ENCODE measurements at places on chromosomes 5 and 9.

- no peak for DNase-seq
These were observed 1810.7 kb upstream of the CDH6 start for GRCh38 chr5:29382780-29383179.

DNA sequence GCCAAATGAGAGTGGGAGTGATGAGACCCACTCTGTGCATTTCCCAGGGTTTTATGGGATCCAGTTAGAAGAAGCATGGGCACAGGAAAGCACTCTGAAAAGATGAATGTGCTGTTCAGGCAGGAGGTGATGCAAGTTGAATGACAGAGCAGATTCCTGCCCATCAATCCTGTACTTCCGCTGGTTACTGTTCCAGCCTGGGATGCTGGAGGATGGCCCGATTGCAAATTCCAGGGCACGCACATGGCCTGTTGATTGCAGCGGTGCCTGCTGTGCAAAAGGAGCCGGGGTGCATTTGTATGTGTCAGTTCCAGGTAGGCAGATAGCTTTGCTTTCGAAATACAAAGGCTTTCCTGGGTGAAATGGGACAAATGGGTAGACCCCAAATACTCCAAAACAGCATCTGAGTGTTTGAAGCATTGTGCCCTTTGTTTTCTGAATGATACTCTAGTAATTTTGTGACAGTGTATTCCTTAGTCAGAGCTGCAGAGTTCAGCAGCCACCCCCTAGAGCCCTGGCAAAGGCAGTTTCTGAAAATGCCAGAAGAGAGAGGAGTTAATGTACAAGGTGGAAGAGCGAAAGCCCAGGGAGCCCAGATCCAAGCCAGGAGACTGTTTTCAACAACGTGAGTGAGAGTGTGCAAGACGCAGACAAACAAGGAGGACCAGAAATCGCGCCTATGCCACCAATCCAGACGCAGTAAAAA is 454.2 kb upstream of the CLINT1 start:
- no peak for DNase-seq

DNA sequence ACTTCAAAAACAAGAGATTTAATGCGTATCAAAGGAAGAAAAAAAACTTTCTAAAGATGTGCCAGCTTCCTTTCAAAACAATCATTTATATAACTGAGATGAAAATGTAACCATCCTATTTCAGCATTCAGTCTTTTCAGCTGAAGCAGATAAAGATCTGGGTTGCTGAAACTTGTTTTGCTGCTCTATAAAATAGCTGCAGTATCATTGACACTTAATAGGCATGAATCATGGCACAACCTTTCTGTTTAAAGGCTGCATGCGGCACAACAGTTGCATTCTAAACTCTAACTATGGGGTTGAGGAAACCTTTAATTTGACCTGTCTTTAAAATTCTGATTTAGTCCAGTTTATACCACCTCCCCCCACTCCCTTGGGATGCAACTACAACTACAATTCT is 196.7 kb downstream of the MPDZ start:
- DNase-seq = no peak

DNA sequence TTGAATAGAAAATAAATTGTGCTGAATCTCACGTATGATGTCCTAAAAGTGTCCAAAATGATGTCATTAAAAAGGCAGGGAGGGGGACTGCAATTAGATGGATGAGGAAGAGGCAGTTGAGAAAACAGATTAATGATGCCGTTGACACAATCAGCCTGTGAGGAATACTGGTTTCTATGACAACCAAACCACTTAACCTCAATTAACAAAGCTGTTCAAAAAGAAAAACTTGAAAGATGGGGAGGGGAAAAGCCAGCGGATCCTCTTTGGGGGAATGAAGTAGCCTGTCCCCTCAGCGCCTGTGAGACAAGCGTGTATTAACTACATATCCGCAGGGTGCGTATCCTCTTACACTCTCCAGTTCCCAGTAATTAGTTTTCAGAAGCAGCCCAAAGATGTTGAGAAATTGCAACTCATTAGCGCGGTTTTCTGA is 160.7 kb downstream of the TTC39B start:
- DNase-seq = no peak

- no peak for DNase-seq
These were observed 36.7 kb downstream of the RAI14 start for GRCh38 chr5:34692786-34693185.

GRCh38 chr5:160452795-160453194 is 31.1 kb downstream of the PTTG1 start:
- DNase-seq = no peak

GRCh38 chr5:66869347-66869746 is 273.2 kb downstream of the MAST4 start:
- no peak for DNase-seq

DNA sequence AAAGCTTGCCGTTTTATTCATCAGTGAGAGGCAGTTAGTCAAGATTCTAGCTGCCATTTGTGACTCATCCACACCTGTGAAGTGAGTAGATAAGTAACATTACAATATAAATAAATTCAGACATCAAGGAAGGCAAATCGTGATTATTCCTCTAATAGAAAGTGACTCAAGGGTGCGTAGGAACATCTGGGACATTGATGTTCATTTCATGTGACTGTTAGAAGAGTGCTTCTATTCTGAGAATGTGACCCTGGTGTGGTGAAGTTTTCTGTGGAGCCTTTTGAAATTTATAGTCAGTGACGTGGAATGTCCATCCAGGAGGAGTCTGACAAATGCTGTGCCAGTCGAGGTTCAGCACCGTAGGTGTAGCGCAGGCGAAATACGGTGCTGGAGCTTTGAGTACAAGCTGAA is 48.4 kb upstream of the FAM240B start:
- DNase-seq = no peak

GRCh38 chr5:160263326-160263855 is 34.1 kb downstream of the FABP6 start:
- no peak for DNase-seq

- DNase-seq = no peak
These were observed 1275.0 kb upstream of the CDH9 start for GRCh38 chr5:28313321-28313951.

GRCh38 chr5:36237751-36238150 is 4.0 kb downstream of the NADK2 start:
- DNase-seq = no peak

- no peak for DNase-seq
These were observed 64.7 kb downstream of the BARX1 start for GRCh38 chr9:93890436-93890935.

- DNase-seq = no peak
These were observed 664.2 kb upstream of the ZNF608 start for GRCh38 chr5:125410537-125411070.

DNA sequence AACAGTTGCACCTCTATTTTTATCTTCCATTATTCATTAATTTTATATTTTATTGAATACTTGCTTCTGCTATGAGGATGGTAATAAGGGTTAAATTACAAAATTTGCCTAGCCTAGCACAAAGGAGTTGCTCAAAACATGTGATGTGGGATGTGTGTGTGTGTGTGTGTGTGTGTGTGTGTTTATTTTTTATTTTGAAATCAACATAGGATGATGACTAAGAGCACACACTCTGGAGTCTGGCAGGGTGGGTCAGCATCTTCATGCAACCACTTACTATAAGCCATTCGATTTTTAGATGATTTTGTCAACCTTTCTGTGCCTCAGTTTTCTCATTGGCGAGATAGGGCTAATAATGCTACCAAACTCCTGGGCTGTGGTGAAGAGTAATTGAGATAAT is 57.7 kb upstream of the MAMDC2 start:
- DNase-seq = no peak

DNA sequence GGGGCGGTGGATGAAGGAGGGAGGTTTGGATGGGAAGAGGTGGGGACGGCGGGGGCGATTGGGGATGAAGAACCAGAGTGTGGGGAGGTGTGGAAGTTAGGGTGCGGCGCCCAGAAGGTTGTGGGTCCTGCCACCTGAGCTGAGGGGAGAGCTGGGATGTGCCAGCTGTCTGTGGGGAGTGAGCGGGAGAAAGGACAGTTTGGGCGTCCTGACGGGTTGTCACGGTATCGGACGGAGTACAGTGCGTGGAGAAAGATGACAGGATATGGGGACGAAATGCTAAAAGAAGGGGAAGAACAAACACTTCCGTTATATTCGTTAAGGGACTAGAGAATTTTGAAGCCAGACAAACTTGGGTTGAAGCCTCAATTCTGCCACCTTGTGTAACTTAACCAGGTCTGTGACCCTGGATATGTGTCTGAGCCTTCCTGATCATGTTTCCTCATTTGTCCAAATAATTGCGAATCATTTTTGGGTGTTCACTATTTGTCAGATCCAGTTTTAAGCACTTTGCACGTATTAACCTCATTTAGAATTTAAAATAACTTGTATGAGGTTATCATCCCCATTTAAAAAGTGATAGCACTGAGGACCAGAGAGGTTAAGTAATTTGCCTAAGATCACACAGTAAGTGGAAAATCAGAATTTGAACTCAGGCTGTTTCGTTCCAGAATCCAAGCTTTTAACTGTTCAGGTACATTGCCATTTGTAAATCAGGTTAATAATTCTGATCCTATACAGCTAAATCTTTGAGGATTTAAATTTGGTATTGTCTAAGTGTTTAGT is 689 bp downstream of the CNTRL start:
- DNase-seq = no peak

- no peak for DNase-seq
These were observed 336.2 kb upstream of the PDE4D start for GRCh38 chr5:60229691-60230185.

GRCh38 chr5:138849439-138849838 is 25.7 kb downstream of the LRRTM2 start:
- DNase-seq = no peak

DNA sequence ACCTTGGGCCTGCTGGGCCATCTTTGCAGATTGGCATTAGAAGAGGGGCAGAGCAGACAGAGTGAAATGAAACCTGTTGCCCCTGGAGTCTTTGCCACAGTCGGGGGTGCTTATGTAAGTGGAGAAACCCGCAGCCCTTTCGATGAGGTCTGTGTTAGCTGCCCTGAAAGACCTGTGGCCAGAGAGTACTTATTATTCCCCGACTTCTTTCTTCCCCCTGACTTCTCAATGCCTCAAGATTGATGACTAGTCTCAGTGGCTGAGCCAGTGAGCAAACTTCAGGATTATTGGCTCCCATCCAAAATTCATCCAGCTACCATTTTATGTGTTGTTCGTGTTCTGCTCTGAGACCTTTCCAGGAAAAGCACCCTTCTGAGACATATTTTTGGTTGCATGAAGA is 7.6 kb downstream of the NTRK2 start:
- no peak for DNase-seq

DNA sequence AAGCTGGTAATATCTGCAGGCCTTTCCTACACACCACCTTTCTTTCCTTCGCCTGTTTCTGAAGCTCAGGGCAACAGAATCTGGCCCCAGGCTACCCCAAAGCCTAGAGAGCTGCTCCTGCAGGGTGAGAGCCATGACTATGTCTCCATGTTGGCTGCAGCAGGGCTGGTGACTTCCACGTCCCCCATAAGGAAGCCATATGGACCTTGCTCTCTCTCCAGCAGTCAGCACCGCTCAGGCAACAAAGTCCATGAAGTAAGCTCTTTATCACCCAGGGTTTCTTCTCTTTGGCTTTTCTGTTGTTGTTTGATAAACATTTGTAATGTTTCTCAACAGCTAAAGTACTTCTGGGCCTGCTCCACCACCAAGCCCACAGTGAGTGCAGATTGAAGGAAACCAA is 125.2 kb downstream of the SLIT3 start:
- no peak for DNase-seq

GRCh38 chr9:137406876-137407589 is 15.9 kb downstream of the EXD3 start:
- no peak for DNase-seq

DNA sequence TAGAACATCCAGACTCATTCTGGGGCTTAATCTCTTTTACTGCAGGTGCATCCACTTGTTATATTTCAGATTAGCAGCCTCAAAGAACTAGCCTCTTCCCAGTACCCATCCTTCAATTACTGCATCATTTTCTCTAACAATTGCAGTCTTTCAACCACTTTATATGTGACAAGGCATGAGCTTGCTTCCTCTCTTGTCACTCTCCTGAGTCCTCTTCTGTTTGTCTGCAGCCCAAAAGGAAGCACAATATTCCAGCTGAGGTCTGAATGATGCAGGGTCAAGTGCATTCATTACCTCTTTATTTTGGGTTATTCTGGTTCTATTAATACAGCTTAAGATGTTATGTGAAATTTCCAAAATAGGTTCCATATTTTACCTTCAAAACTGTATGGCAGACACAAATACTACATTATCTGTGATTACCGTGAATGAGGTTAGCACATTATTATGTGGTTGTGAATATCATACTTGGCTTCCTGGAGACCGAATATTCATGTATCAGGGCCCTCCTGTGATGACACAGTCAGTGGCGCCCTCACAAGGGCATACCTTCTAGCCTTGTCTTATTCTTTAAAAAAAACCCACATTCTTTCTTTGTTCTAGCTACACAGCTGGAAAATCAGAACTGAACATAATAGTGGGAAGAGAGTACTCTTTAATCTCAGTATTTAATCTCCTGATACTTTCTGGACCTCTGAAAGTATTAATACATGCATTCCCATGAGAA is 323.8 kb downstream of the PDE4D start:
- DNase-seq = no peak

DNA sequence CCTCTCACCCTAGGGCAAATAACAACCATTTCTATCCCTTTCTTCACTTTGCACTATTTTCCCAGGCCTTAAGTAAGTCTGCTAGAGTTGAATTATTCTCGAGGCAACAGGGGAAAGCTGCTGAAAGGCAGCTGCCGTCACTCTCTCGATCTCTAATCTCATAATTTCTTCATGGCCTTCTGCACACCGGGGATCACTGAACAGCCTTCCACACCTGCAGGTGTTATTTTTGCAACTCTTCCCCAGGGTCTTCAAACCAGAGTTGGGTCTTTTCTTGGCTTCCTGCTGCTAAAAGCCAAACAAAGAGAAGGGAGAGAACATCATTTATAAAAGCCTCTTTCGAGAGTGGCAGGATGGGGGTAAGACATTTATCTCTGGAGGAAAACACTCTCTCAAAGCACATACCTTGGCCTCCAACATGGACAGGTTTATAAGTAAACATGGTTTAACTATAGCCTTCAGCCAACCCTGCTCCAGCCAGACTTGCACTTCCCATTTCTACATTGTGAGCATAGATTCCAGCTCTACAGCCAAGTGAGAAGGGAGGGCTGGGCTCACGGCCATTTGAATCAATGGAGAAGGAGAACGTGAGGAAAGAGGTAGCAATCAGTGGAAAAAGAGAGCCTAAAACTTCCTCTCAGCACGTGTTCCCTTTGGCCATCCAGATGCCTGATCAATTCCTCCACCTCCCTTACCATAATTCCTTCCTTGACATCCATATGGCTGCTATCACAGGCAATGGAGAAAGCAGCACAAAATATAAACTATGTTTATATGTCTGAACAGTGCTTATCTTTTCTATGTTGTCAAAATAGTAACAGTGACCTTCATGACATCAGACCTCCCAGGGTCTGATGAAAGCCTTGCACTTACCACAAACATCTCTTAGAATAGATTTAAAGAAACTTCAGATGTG is 464.9 kb downstream of the TLE1 start:
- no peak for DNase-seq

Measured in SIG-M5 (cell line).